ENCODE measurements at places on chromosomes 6 and 20.

- no peak for DNase-seq
Measured at GRCh38 chr6:21611485-21611884, 17.9 kb downstream of the SOX4 start.

- no peak for DNase-seq
Measured at GRCh38 chr6:90646940-90647339, 60.1 kb upstream of the MAP3K7 start.

DNA sequence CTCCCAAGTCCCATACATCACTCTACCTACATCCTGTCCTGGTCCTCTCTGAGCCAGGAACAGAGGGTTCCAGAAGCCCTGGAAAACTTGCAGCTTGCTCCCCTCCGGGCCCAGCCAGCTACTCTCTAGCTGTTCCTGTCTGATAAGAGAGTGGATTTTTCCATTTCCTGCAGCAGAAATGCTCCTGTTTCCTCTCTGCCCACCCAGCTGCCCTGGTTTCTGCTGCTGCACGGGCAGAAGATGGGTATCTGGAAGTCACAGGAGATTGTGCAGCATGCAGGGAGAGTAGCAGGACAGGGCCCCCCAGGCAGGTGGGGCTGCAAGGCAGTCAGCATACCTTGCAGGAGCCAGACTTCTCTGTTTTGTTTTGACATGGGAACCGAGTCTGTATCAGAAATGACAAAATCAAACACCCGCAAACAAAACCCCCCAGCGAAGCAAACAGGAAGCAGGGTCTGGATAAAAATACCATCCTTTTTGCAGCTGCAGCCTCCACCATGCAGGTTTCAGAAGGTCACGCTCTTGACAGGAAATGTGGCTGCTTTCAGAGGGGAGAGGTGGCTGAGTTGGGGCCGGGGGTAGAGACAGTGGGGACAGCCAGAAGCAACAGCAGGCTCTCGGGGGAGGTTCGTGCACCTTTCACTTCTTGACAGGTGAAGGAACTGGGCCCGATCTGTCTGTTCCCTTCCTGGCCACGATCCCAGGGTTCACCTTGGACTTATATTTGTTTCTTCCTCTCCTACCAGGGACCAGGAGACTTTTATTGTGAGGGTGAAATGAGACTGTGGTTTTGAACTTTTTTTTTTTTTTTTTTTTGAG is 50.8 kb upstream of the FAM83D start:
- peak; percentile 92 for DNase-seq

DNA sequence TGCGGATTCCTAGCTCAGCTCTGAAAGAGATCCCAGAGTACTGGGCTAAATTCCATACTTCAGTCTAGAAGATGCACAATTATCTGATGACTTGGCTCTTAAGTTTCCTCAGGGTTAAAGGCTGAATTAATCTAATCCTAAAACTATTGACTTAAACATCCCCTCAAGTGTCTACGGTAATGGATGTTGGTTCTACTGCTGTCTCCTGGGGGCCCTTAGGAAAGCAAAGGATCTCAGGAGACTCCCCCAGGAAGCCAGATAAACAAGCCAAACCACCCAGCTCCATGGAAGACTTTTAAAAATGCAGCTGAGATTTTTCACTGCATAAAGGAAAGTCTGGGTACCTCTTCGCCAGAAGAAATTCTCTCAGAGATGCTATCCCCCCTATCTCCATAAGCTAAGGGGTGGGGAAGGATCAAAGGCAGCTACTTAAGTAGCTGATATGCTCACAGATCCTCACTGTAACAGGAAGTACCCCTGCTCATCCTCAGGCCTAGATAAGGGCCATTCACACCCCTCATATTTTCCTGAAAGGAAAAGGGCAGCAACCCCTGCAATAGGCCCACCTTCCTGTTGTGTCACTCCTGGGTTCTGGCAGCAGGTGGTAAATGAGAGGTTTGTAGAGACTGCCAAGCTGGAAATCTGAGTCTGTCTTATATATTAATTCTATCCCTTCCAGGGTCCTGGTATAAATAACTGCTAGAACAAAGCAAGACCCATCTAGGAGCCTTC is 9.3 kb downstream of the NDRG3 start:
- no peak for DNase-seq

- no peak for DNase-seq
Measured at GRCh38 chr6:79780881-79781280, 149.8 kb downstream of the SH3BGRL2 start.

DNA sequence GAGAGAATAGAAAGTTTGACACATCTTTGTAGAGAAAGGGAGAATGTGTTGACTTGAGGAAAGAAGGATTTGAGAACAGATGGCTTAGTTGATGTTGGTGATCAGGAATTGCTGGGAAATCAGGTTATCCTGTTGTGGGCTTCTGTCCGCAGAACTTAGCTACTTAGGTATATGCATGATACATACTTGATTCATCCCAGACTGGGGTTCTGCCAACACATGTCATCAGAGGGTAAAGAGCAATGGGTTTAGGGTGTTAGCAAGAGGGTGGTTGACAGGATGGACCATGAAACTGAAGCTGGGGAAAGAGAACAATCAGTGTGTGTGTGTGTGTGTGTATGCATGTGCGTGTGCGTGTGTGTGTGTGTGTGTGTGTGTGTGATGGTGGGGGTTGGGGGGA is 50.6 kb upstream of the NELFCD start:
- no peak for DNase-seq

- DNase-seq = no peak
Measured at GRCh38 chr6:80642452-80642851, 536.0 kb downstream of the BCKDHB start.

DNA sequence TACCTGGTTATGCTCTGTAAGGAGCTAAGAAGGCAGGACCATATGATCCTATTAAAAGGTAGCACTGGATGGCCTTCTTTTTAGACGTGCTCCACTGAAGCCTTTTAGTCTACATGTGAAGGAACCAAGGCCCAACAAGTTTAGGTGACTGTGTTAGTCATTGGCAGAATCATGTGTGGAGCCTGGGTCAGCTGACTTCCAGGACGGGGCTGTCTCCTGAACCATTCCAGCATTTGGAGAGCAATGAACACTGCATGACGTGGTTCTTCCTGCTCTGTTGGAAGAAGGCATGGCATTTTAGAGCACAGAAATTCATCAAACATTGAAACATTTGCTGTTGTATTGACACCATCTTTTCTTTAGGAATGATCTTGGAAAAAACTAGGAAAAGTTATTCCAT is 87.8 kb upstream of the TIAM2 start:
- DNase-seq = no peak

GRCh38 chr6:19311786-19312185 is 525.4 kb upstream of the ID4 start:
- DNase-seq = no peak

GRCh38 chr20:64228086-64228653 is 27.4 kb upstream of the PCMTD2 start:
- no peak for DNase-seq

DNA sequence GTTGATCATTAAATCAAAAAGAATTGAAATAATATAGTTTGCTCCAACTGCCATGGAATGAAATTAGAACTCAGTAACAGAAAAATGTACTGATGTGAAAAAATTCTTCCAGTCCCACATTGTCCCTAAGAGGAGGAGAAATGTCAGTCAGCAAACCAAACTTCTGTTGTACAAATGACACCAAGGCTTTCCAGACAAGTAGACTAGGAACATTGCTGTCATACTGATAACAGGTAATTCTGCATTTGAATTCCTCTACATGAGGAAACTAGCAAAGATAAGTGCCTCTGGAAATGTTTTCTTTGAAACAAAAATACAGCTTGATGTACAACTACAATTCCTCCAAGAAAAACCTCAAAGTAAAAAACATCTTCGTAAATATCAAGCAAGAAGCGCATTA is 90.2 kb downstream of the HIVEP1 start:
- no peak for DNase-seq

GRCh38 chr20:16819483-16819882 is 71.3 kb downstream of the OTOR start:
- peak; percentile 5 for DNase-seq

GRCh38 chr6:143999406-143999805 is 8.7 kb downstream of the PLAGL1 start:
- DNase-seq = no peak

GRCh38 chr6:40599555-40599954 is 12.4 kb upstream of the LRFN2 start:
- DNase-seq = no peak

DNA sequence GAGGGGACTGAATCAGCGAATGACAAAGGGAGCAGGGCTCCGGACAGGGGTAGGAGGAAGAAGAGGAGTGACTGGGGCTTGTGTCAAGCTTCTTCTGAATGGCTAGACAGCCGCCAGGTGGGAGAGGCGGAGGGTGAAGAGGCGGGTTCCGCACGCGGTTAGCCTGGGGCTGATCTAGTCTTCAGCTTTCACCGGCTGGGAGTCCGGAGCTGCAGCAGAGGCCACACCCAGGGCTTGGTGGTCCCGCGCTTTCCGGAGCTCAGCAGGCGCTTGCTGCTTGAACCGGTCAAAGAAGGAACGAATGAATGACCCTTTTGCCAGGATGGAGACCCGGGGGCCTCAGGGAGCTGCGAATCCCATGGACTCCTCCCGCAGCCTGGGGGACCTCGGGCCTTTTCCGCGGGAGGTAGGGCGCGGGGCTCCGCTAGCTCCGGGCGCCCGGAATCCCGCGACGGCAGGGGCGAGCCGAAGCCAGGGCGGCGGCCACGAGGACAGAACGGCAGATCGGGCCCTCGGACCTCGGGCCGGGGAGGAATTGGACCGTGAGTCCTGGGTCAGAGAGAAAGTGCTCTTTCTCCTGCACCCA is at the start of gene C6orf141:
Gene C6orf141, plus strand, starts transcription at position 177 of the 586 bp plus-strand sequence. Its CDS starts 125 bp downstream, at position 302.
- peak; percentile 21 for DNase-seq

DNA sequence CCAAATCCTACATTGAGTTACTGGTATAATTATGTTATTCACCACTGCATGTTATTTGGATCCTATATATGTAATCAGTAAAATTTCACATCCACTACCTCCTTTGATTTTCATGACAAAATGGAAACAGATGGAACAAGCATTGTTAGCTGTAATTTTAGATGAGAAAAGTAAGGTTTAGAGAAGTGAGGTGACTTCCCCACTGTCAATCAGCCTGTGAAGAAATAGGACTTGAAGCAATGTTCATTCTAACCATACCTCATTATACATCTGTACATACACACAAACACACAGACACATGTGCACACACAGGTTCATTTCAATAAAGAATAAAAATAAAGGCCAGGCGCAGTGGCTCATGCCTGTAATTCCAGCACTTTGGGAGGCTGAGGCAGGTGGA is 23.7 kb upstream of the QKI start:
- no peak for DNase-seq

GRCh38 chr6:129163551-129163950 is 280.6 kb downstream of the LAMA2 start:
- no peak for DNase-seq

- DNase-seq = peak; percentile 56
Measured at GRCh38 chr6:10411971-10412460, 2.9 kb downstream of the TFAP2A start.

DNA sequence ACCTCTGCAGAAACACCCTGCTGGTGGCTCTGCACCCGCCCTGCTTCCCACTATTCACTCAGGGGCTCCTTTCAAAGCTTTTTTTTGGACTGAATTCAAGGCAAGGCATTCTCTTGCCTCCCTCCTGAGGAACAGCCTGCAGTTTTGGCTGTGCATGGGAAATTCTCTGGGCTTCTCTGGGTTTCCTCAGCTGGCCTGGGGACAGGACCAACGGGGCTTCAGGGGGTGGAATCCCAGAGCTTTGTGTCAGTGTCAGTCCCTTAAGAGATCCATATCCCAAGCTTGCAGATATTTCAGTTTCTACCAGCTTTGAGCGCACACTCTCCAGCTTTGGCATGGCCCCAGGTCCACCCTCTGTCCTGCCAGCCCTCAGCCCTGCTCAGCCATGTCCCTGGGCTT is 2.0 kb downstream of the SCRT2 start:
- DNase-seq = no peak

GRCh38 chr6:129115471-129115870 is 232.5 kb downstream of the LAMA2 start:
- DNase-seq = no peak

Measured in activated CD4-positive, alpha-beta T cell treated with anti-CD3 and anti-CD28 coated beads, Interleukin-10, Interleukin-2, amounts not matched to agents 100 ng/mL and 50 ng/mL, durations not matched to agents 16 hours and 8 hours (primary cell).